ENCODE measurements at places on chromosomes 13 and 19.

GRCh38 chr13:106423530-106423929, 111.9 kb downstream of the EFNB2 start:
- DNase-seq, result no peak

- no peak for DNase-seq
These were observed 8.1 kb upstream of the NFIX start for GRCh38 chr19:12987190-12987589.

GRCh38 chr19:45906221-45906620, 3.8 kb upstream of the MYPOP start:
- DNase-seq, result no peak

- no peak for DNase-seq
These were observed 147.5 kb downstream of the USP12 start for GRCh38 chr13:27024074-27024461.

DNA sequence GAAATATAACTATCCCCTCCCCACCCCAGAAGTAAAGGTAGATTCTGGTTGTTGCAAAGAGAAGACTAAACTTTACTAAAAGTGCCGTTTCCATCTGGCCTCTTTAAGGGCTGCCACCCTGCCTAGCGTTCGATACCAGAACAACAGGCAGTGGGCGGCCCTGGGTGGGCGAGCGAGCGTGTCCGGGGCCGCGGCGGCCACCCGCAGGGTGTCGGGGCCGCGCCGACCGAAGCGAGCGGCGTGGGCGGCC, 2.6 kb downstream of the FGF9 start:
- peak; percentile 42 for DNase-seq

DNA sequence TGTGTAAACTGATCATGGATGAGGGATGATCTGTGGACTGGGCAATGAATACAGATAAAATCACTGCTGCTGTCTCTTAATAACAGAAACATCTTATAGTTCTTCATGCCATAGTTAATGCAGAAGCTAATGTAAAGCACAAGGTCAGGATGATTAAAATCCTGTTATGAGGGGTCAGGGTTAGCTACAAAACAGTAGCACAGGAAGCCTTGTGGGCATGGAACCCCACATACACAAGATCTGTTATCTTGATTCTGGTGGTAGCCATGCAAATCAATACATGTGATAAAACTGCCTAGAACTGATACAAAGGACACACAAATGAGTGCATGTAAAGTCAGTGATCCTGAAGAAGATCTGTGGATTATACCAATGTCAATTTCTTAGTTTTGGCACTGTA, 96.4 kb downstream of the KLF12 start:
- DNase-seq, result no peak

- DNase-seq, result no peak
These were observed 715.7 kb downstream of the DIAPH3 start for GRCh38 chr13:59447846-59448620.

- DNase-seq, result no peak
These were observed 372.7 kb downstream of the LIG4 start for GRCh38 chr13:107842562-107843180.

GRCh38 chr13:23695711-23696464, 125.7 kb downstream of the TNFRSF19 start:
- peak; percentile 50 for DNase-seq

GRCh38 chr13:26021956-26022355, 29.9 kb downstream of the SHISA2 start:
- no peak for DNase-seq

GRCh38 chr13:28582225-28582891, 76.6 kb upstream of the POMP start:
- DNase-seq, result no peak

GRCh38 chr19:8212212-8212611, 3.0 kb downstream of the CERS4 start:
- DNase-seq, result no peak

GRCh38 chr13:95833126-95833525, 156.2 kb downstream of the DNAJC3 start:
- DNase-seq, result no peak

GRCh38 chr13:91714855-91715254, 316.4 kb downstream of the GPC5 start:
- no peak for DNase-seq

GRCh38 chr13:42981317-42981716, 10.7 kb downstream of the EPSTI1 start:
- DNase-seq, result no peak

GRCh38 chr19:19900729-19901444, at the start of gene ZNF93:
TSS of gene ZNF93 (plus strand) at chr19:19900946. CDS start at chr19:19901089, 143 bp downstream.
- DNase-seq, result peak; percentile 84

GRCh38 chr13:24212254-24212653, 51.7 kb downstream of the SPATA13 start:
- DNase-seq, result no peak

DNA sequence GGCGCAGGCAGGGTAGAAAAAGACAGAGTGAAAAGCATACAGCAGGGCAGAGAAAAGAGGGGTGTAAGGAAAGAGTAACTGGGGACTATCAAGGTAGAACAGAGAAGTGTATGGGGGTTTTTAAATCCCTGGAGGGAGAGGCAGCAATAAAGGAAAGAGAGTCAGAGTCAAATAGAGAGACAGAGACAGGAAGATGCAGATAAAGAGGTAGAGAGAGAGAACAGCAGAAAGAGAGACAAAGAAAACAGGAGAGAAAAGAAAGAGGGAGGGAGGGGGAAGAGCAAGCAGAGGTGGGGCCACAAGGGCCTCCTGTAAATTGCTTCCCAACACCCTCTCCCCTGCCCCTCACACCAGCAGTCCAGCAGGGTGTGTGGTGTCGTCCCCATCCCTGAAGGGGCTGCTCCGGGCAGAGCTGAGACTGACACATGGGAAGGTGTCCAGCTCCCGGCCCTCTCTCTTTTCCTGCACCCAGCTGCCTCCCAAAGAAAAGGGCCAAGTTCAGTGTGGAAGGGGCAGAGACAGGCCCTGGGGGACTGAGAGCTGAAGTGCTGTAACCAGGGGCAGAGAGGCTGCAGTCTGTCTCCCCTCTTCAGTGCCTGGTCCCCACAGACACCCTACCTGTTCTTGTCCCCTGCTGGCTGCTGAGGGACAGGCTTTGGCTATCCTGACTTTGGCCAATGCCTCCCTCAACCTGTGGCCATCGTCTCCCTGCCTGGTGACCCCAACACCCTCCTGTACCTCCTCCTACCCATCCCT, 17.4 kb upstream of the POU2F2 start:
- no peak for DNase-seq

- DNase-seq, result no peak
These were observed 893.0 kb downstream of the UQCRFS1 start for GRCh38 chr19:28319918-28320317.

DNA sequence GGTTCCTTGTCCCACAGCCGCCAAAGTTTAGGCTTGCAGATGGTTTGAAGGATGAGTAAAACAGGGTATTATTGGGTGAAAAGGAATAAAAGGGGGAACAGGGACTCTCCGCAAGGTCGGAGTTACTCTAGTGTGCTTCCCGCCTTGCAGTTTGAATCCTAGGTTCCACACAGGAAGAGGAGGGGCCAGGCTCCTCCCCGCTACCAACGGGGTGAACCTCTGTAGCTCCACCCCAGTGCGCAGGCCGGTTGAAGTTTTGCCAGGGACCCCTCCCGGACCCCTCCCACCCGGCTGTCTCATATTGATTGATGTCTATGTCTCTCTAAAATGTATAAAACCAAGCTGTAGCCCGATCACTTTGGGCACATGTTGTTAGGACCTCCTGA, 11.6 kb upstream of the GTF2F2 start:
- no peak for DNase-seq

GRCh38 chr13:109671919-109672318, 114.5 kb downstream of the IRS2 start:
- no peak for DNase-seq

- DNase-seq, result no peak
These were observed 165.5 kb downstream of the FGF14 start for GRCh38 chr13:102236341-102236740.

DNA sequence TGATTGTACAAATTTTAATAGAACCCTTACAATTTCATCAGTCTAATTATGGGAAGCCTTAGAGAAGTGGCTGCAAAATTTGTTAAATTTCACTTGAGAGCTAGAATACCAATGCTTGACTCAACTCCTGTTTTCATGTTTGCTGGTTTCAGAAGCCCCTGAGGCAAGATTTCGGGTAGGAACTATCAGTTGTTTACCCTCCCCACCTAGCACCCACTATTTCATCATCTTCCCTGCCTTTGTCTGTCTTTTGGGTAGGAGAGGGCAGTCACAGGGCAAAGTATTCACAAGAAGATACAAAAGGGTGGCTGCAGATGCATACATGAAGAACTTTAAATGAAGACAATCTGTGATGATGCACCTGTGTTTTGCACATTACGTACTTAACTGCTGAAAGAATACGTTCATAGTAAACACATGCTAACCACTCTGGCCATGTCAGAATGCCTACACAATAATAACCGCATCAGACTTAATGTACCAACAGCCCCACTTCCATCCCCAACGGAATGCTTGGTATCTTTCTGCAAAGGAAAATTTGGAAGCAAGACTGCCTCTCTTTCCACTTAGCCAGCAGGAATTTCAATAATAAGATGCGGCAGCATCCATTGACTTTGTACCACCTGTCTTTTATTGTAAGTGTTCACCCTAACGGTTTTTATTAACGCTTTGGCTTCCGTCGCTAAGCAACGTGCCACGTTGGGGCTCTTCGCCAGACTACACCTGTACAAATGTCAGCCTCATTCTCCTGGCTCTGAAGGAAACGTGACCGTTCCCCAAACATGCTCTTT, 30.4 kb downstream of the TPT1 start:
- no peak for DNase-seq

All from stimulated activated CD4-positive, alpha-beta T cell treated with anti-CD3 and anti-CD28 coated beads, Interleukin-4, amount 100 ng/mL, for 1 hour (primary cell).